ENCODE measurements at places on chromosomes 11 and 22.

DNA sequence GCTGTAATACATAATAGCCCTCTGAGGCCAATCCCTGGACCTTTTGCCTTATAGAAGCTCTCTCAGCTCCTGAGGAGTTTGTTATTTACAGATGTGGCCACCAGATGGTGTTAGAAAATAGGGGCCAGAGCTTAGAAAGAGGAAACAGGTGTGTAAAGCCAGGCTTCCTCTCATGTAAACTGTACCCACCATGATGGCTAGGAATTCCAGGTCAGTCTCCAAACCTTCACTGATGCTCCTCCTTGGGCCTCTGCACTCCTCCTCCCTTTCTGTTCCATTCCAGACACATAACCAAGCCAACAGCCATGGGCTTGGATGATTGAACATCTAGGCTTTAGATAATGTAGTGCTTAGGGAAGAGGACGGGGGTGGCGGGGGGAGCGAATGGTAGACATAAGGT lies 39.7 kb downstream of the USP35 start:
- peak; percentile 65 for ATAC-seq

GRCh38 chr11:121455115-121455514 lies 2.3 kb upstream of the SORL1-AS1 start:
- no peak for ATAC-seq

DNA sequence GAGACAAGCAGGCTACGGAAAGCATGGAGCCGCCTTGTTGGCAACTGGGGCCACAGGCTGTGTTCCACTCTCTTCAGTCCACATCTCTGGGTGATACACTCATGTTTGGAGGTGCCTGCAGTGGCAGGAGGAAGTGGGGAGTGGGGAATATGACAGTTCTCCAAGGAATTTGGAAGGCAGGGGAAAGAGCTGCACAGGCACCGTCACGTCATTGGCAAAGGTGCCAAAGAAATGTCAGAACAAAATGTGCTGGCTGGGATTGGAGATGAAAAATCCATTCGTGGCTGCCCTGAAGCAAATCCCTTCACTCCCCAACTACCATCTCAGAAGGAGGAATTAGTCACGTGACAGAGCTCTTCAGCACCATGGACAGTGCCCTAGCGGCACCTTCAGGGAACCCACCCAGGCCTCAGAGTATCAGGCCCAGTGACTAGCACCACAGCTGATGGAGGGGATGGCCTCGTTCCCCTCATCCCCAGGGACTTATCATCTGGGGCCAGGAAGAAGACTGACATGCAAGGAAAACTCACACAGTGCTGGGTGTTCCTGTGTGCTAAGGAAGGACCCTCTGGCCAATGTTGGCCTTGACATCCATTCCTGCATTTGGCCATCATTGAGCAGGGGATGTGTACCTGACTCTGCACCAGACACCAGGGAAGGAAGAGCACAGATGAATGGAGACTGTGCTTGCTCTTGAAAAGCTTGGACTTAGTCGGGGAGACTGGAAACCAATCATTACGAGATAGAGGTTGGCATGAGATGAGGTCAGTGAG lies 48.5 kb upstream of the PRDM11 start:
- peak; percentile 10 for ATAC-seq

DNA sequence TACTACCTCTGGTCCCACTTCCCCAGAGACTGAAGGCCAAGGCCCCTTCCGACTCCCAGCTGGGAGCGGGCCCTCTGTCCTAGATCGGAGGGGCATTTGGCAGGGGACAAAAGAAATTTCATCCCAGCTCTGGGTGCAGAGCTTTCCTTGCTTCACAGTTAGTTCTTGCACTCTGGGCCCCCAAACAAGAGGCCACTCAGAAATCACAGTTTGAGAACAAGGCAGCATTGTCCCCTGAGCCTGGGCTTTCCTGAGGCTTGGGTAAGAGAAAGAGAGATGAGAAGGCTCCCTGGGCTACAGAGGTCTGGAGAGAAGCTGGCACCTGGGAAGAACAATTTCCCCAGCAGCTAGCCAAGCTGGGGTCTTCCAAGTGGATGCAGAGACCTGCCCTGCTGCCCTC lies 71.8 kb upstream of the NCAM1 start:
- no peak for ATAC-seq

GRCh38 chr22:28017558-28017820 lies 98.4 kb upstream of the PITPNB start:
- no peak for ATAC-seq

DNA sequence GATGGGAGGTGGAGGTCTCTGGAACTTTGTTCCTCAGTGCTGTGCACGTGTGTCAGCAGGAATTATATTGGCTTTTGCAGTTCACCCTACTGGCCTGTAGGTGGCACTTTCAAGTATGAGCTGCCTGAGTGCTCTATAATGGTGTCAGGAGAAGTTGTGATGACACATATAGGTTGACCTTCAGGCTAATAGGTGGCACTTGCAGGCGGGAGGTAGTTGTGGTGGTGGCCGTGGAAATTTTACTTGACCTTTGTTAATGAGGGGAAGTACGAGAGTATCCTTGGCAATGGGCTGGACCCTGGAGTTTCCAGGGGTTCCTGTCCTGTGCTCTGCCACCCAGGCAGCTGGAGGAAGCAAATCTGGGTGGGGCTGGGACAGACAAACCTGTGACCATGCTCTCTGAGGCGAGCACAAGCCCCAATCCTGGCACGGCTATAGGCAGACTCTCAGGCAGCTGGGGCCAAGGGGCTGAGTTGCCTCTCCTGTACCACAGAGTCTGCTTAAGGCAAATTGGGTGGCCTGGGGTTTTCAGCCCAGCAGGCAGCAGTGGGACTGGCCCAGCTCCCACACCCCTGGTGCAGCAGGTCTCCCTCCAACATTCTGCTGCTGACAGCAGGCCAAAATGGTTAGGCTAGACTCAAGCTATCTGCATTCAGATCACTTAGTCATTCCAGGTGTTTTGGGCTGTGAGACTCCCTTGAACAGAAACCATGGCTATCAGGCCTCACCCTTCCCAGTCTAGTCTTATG lies 147.5 kb upstream of the CTSC start:
- peak; percentile 92 for ATAC-seq

GRCh38 chr22:26267856-26268255 lies 98.6 kb downstream of the SEZ6L start:
- no peak for ATAC-seq

DNA sequence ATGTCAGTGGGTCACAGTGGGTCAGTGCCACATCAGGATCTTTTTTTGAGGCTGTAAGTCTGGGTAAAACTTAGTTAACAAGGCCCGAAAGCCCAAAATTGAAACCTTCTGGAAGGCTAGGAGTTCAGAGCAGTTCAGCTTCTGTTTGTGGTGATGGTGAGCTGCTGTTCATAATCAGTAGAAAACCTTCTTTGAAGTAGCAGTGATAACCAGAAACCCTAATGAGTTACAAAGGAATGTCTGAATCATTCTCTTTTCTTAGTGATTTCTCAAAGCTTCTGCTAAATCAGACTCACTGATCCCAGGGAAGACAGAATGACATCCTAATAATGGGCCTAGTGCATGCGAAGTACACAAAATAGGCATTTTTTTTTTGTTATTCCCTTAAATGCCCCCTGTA lies 124.7 kb downstream of the PARVA start:
- ATAC-seq, result no peak

DNA sequence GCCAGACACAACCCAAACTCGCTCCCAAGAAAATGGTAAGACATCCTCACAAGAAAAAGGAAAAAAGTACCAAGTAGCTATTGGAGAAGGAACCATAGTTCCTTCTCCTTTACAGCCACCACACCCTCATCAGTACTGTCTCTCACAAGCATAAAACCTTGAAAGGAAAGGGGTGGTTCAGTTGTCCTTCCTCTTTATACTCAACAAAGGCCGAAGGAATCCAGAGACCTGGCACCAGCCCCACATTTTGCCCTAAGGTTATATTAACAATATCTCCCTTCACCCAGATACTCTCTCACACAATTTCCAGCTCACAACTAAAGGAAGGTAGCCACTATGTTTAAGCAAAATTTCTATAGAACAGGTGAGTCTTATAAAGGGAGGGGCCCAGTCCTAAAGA lies 8.5 kb downstream of the FHIP1B start:
- ATAC-seq, result no peak
